H9 (cell line): ENCODE measurements at places on chromosomes 13 and 19.

DNA sequence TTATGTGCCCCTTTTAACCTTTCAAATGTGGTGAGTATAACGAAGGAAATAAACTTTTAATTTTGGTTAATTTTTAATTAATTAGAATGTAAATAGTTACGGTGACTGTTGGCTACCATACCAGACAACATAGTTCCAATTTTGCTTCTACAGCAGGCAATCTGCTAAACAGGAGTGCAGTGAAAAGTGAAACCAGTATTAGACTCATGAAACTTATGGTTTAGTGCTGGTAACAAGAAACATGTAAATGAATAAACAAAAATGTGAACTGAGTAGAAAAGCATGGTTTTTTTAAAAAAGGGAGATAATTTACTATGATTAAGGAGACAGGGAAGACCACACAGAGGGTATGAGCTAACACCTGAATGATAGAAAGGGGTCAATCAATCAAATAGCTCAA, 478.4 kb downstream of the PCDH9 start:
- no peak for DNase-seq

DNA sequence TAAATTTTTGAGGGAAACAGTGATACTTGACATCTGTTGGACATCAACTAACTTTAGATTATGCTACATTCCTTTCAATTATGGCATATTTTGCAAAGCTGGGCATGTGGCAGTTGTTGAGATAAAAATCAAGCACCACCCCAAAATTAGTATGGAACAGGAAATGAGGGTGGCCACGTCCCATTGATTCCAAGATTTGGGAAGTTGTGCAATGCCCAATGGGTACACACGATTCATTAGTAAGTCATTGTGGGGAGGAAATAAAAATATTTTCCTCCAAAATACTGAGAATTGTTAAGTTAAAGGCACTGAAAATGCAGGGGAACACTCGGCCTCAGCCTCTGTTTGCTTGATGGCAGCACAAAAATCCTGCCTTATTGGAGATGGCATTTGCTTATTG, 7.6 kb downstream of the ERICH6B start:
- DNase-seq: no peak

DNA sequence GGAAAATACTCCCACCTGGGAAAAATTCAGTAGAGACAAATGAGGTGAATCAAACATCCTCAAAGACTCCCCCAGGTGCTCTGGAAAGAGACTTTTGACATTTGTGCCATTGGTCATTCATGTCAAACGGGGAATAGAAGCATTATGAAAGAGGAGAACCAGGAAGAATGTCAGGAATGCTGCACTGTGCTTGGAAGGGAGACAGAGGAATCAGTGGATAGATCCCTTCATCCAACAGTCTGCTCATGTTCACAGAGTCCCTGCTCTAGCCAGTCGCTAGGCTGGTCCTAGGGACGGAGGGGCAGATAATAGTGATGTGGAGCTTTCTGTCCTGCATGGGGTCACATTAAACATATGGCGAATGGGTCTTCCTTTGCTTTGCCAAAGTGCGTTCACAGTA, 384.4 kb downstream of the FGF9 start:
- no peak for DNase-seq

- DNase-seq: no peak
These were observed 151.4 kb downstream of the PDS5B start for GRCh38 chr13:32737679-32738078.

DNA sequence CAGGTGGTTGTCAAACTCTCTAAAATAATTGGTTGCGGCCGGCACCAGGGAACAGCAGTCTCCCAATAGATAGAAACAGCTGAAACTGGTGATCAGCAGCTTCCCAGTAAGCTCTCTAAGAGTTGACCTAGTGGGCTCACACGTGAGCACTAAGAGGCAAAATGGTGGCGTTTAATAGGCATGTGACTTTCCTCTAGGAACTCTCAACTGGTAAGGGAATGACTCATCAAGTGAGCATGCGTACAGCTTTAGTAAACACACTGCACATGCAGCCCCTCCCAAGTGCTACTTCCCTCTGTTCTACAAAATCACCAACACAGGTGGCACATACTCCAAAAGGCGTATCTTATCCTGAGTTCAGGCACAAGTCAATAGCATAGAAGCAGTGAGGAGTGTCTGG, 41.7 kb downstream of the TNFSF11 start:
- DNase-seq: no peak

DNA sequence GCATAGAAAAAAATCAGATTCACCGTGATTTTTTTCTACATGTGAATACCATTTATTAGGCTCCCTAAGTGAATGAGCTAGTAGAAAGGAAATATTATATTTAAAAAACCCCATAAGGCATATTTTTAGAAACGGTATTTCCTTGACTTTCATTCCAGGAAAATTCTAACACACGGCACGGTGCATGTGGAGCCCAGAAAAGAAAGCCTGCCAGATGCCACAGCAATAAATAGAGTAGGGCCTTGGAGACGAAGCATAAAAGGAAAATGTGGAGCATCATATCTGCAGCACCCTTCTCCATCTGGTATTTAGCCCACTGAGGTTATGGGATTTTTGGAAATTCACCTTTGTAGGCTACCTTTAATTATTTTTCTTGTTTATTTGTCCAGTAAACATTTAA, 314.4 kb downstream of the ENOX1 start:
- DNase-seq: no peak

GRCh38 chr19:36605101-36605876, at the start of gene ZNF382:
Gene ZNF382, plus strand, starts transcription at chr19:36605313. Its CDS starts 4,602 bp downstream, at chr19:36609915.
- peak; percentile 64 for DNase-seq

DNA sequence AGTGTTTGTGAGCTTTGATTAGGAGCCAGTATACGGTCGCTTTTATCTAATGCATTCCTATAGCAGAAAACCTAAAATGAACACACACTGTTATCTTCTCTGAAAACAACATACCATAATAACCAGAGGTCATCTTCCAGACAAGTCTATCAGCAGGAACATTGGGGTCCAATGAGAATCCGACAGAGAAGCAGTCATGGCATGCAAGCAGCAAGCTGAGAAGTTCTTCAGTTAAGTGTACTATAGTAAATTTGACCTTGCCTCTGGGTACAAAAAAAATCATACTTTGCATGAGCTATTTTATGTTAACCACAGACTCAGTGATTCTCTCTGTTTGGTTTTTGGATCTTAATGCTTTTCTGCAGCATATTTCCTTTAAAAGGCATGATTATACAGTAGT, 1505.1 kb downstream of the PCDH9 start:
- no peak for DNase-seq
